ENCODE measurements at places on chromosomes 13 and 19. TPM values are rescaled to one million over a fixed set of nuclear protein-coding genes. Genes with fewer than 3 reads are reported as not detected.

GRCh38 chr19:45216667-45217066 is 28.5 kb downstream of the EXOC3L2 start:
- no peak for DNase-seq

GRCh38 chr13:92491839-92492238 is 734.8 kb upstream of the GPC6 start:
- no peak for DNase-seq

FCHO1 gene
- polyA plus RNA-seq = 3.4 TPM

- DNase-seq = no peak
Observed at GRCh38 chr19:53388168-53388567, 6.8 kb upstream of the ZNF765 start.

- DNase-seq = no peak
Observed at GRCh38 chr19:768424-768823, 17.5 kb downstream of the MISP start.

GRCh38 chr19:35442091-35442490 is 6.0 kb upstream of the FFAR2 start:
- no peak for DNase-seq

DNA sequence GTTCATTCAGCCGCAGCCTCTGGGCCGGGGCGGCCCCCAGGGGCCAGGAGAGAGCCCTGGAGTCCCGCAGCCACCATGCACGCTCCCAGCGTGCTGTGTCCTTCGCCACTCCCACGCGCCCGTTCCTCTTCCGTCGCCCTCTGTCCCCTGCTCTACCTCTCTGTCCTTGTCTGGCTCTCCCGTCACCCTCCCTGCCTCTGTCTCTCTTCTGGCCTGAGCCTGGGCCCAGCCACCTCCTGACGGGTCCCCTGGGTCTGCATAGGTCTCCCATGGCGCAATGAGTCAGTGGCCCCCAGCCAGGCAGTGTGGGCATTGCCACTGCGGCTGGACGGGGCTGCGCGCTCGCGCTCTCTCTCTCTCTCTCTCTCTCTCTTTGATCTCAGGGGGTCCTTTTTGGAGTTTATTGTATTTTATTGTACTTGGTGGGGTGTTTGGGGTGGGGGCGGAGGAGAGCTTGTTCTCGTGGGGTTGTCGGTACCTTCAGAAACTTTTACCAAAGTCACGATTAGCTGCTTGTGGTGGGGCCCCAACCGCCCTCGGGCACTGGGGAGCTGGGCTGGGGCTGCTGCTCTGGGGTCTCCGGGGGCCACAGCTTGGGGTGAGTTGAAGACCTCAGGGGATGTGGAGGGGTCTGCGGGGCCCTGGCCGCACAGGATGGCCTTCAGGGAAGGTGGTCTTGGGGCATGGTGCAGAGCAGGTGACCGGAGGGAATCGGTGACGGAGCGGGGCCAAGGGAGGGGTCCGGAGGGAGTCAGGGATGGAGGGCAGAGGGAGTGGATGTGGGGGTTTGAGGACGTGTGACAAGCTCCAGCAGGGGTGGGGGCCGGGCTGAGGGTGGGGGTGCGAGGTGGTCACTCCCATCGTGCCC is 1.7 kb upstream of the TGFBR3L start:
- no peak for DNase-seq

GRCh38 chr19:5504114-5504513 is 48.9 kb downstream of the ZNRF4 start:
- DNase-seq = no peak

DNA sequence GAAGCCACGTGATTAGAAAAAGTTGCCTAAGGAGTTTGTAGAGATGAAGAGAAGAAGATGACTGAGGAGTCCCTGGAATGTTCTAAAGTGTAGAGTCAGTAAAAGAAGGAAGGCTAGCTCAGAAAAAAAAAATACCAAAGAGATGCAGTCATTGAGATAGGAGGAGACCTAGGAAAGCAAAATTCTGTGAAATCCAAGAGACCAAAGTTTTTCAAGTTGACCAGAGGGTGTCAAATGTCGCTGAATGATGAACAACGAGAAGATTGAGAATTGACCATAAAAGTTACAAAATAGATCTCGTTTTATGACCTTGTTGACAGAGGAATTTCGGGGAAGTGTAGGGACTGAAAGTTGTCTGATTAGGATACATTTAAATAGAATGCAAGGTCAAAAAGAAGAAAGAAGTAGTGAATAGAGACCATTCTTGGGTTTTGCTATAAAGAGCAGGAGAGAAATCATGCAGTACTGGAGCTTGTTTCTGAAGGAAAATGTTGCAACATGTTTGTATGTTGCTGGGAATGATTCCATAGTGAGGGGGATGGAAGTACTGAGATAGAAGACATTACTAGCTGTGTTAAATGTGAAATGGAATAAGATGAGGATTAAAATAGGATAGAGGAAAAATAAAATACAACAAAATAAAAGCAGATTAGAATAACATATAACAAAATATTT is 30.2 kb upstream of the HTR2A start:
- no peak for DNase-seq

- DNase-seq = no peak
Observed at GRCh38 chr19:3459089-3459881, 21.0 kb downstream of the SMIM24 start.

DNA sequence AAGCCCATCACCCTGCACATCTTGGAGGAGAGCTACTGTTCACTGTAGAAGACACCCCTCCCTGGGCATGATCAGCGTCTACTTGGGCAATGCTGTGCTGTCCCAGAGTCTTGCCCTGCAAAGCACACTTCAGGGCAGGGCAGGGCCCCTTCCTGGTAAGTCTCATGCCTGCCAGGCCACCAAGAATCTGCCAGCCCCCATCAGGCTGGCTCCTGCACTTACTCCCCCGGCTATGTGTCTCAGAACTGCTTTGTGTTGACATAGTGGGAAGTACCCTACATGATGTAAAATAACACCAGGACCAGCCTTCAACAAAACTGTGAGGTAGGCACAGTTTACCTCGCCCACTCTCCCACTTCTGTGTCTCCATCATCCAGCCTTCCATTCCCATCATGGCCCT is 27.8 kb upstream of the ATP12A start:
- DNase-seq = no peak

- no peak for DNase-seq
Observed at GRCh38 chr13:43030548-43030947, 7.2 kb downstream of the DNAJC15 start.

ASF1B gene
- 18.7 TPM for polyA plus RNA-seq

- no peak for DNase-seq
Observed at GRCh38 chr13:98097749-98098148, 45.1 kb upstream of the FARP1 start.

GRCh38 chr13:85266331-85266730 is 532.9 kb downstream of the SLITRK6 start:
- no peak for DNase-seq

DNA sequence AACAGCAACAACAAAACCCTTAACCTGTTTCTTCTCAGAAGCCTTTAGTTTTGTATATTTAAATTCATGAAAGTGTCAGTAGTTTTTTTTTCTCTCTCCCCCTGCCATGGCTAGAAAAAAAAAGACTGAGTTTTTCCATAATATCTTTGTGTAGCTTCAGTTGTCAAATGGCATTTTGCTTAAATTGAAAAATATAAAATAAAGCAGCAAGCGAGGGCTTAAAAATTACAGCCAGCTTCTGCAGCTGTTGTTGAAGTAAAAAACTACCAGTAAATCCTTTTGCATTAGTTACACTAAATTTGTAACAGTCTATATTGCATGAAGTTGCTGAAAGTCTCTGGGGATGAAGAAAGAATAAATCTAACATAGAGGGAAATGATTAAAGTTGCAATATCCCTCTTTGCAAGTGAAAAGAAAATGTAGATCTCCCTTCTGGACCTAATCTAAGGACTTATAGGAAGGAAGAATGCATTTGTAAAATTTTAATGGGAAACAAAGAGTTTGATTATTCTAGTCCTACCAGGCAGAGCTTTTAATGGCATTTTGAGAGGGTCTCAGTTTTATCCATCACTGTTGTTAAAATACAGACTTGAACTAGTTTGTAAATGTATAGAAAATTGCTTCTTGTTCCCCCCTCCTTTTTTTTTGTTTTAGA is 215.7 kb downstream of the ATP8A2 start:
- DNase-seq = no peak

CNFN gene
- polyA plus RNA-seq = 0.93 TPM

- no peak for DNase-seq
Observed at GRCh38 chr19:748274-748598, 2.7 kb upstream of the MISP start.

FGF22 gene
- 0.23 TPM for polyA plus RNA-seq

DNA sequence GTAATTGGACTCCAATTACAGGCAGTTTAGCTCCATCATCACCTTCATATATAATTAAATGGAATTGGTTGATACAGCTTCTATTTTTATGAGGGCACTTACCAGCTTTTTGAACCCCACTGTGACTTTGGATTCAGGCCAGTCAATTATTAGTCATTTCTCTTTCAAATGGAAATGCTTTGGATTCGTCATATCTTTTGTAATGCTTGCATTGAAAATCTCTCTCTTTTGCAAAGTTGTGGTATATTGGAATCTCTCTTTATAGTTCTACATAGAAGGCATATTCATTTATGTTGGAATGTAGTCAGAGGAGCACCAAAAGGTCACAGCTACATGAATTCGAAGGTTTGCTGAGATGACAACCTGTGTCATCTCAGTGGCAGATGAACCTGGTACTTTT is 1074.3 kb upstream of the SLC10A2 start:
- DNase-seq = no peak

- no peak for DNase-seq
Observed at GRCh38 chr13:108302279-108302678, 32.8 kb downstream of the TNFSF13B start.

GRCh38 chr13:35157143-35157755 is 215.2 kb downstream of the NBEA start:
- DNase-seq = peak; percentile 39

GRCh38 chr13:44787617-44788016 is 201.7 kb downstream of the NUFIP1 start:
- no peak for DNase-seq

NAT14 gene
- 55.2 TPM for polyA plus RNA-seq

LMO7 gene
- polyA plus RNA-seq = 101 TPM

- DNase-seq = no peak
Observed at GRCh38 chr13:91401920-91402319, 3.5 kb downstream of the GPC5 start.

ZNF773 gene
- polyA plus RNA-seq = 11.4 TPM

DNA sequence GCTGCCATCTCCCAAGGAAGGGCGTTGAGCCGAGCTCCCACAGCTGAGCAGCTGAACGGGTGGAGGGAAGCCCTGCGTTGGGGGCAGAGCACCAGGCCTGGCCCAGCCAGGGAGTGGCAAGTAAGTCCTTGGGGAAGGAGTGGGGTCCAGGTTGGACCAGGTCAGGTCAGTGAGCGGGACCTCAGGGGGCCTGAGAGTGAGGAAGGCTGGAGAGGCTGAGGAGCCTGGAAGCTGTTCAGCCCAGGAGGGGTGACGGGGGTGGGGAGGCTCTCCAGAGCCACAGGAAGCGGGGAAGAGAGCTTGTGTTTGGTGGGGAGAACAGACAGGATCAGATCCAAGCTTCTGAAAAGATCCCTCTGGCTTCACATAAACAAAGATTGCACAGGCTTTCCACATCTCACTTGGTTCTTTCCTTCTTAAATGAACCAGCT is 55.4 kb upstream of the ATP12A start:
- DNase-seq = peak; percentile 33

DNA sequence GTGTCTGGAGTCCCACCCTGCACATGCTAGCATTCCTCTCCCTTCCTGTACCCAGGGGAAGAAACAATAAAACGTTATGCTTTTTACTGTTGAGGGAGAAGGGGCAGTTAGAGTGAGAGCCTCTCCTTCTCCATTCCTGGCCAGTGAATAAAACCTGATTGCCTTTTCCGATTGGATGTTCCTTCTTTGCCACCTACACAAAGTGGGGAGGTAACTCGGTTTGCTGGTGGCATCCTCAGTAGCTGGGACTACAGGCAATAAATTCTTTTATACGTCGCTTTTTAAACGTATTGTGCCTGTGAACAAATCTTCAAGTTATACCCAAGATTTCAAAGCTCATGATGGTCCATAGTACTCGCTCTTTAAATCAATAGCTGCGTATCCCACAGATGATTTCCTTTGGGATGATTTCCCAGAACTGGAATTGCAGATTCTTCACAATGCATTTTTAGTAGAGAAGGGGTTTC is 660 bp upstream of the MVB12A start:
- no peak for DNase-seq

DNA sequence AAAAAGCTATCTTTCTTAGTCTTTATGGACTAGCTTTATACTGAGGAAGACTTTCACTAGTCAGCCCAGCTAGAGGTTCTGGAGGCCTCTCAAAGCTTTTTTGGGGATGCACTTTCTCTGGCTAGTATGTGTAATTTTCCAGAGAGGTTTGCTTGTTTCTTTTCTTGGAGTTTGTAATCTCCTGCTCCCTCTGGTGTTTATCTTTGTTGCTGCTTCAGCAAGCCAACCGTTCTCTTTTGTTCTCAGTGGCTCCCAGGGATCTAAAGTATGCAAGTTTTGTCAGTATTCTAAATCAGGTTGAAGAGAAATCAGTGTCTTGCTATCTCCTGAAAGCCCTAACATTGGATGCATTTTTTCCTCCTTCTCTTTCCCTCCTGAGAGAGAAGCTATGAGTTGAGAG is 121.1 kb upstream of the MYO16 start:
- no peak for DNase-seq

AKT2 gene
- 148 TPM for polyA plus RNA-seq

ZFP36 gene
- polyA plus RNA-seq = 59.1 TPM

GRCh38 chr19:46076951-46077814 is 36.4 kb upstream of the IGFL4 start:
- DNase-seq = peak; percentile 57

CGB3 gene
- polyA plus RNA-seq = not detected

DNA sequence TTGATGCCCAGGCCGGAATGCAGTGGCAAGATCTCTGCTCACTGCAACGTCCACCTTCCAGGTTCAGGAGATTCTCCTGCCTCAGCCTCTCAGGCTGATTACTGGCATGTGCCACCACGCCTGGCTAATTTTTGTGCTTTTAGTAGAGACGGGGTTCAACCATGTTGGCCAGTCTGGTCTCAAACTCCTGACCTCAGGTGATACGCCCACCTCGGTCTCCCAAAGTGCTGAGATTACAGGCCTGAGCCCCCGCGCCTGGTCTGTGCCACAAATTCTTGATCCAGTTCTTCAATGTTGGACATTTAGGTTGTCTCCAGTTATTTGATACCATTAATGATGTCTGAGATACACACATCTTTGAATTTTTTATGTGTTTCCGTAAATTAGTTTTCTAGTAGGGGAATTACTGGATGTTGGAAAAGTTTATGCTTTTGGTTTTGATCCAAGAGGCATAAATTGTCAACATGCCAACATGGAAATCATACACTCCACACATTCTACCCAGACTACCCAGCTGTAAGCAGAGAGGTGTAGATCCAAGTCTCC is 525 bp upstream of the COG3 start:
- no peak for DNase-seq

- DNase-seq = no peak
Observed at GRCh38 chr19:3319643-3320353, 46.6 kb upstream of the NFIC start.

GRCh38 chr13:62309904-62310303 is 894.3 kb upstream of the PCDH20 start:
- DNase-seq = no peak

TNNT1 gene
- 6.0 TPM for polyA plus RNA-seq

DNA sequence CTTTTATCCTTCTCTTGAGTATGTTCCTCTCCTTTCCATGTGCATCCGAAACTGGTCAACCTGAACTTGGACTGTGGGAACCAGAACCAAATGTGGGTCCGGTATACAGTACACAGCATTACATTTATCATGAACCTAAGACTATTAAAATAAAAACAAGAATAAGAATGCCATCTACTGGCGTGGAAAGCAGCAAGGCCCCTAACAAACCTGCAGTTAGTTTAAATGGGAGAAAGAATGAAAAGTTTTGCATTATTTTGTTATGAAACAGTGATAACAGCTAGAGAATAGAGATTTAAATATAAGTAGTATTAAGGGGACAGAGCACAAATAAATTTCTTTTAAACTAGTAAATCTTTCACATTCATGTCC is 159.5 kb downstream of the RBM26 start:
- no peak for DNase-seq

Data from right renal pelvis (tissue), 4 donors.